ENCODE measurements at places on chromosomes 5 and 9.

- no peak for DNase-seq
Measured at GRCh38 chr9:9631284-9631683, 981.5 kb downstream of the PTPRD start.

DNA sequence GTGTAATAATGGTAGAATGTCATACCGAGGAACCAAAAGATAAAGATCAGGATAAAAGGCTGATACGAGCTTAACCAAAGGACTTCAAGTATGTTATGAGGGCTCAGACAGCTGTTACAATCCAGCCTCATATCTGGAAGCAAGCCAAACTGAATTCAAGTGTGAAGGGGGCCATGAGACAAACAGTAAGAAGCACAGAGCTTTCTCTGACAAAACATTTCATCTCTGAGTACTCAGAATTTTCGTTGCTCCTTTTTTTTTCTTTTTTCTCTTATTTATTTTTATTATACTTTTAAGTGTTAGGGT lies 52.9 kb upstream of the CD180 start:
- no peak for DNase-seq

- no peak for DNase-seq
Measured at GRCh38 chr9:89670114-89670513, 65.3 kb downstream of the GADD45G start.

- DNase-seq: no peak
Measured at GRCh38 chr9:38671748-38672147, 48.2 kb downstream of the FAM240B start.

DNA sequence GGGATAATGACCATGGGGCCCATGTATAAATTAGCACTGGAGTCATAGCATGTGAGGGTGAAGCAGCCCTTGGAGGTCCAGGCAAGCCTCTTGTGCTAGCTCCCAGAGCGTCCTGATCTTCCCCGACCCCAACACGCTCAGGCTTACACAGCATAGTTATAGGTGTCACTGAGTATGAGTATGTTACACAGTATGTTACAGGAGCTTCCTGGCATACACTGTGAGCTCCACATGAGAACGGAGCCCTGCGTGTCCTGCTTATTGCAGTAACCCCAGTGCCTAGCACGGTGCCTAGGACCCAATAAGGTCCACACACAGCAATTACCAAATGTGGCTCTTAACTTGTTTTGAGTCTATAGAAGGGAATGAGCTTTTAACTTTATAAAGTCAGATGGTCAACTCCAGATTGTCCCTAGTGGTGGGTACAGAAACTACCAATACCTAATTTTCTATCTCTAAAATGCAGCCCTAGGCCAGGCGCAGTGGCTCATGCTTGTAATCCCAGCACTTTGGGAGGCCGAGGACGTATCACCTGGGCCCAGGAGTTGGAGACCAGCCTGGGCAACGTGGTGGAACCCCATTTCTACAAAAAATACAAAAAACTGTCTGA lies 64.1 kb downstream of the PLAC8L1 start:
- DNase-seq: no peak

DNA sequence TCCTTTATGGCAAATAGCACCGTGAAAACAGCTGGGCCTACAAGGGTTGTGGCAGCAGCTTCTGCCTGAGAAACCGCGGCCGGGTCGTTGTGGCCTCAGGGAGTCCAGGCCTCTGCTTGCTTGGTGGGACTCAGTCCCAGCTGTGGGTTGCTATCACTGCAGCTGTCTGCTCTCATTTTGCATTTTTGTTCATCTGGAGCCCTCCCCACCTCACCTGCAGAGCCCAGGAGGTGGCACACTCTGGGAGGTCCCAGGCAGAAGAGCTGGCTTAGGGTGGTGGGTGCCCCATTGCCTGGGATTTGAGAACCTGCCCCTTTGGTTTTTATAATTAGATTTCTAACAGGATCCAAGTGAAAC lies 138.4 kb downstream of the GADD45G start:
- no peak for DNase-seq

GRCh38 chr5:150613991-150614660 lies 26.3 kb upstream of the SYNPO start:
- no peak for DNase-seq

- DNase-seq: no peak
Measured at GRCh38 chr5:35540002-35540401, 77.7 kb upstream of the SPEF2 start.

GRCh38 chr5:89435347-89435746 lies 552.4 kb upstream of the MEF2C start:
- DNase-seq: no peak

DNA sequence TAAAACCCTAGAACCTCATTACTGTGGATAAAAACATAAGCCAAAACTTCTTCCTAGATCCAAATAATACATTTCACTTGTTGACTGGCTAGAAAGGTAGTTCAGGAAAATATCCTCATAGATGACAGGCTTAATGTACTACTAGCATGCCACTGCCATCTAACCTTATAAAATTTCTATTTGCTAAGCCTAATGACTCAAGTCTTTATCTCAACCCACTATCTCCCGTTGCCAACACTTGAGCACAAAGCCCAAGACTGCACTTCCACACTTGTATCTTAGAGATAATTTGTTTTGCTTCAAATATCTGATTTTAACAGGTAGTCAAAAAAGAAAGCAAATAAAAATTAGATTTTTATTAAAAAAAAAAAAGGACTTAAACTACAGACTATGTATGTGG lies 42.7 kb downstream of the FBXL17 start:
- DNase-seq: no peak

- DNase-seq: no peak
Measured at GRCh38 chr5:34500236-34500847, 155.8 kb upstream of the RAI14 start.

DNA sequence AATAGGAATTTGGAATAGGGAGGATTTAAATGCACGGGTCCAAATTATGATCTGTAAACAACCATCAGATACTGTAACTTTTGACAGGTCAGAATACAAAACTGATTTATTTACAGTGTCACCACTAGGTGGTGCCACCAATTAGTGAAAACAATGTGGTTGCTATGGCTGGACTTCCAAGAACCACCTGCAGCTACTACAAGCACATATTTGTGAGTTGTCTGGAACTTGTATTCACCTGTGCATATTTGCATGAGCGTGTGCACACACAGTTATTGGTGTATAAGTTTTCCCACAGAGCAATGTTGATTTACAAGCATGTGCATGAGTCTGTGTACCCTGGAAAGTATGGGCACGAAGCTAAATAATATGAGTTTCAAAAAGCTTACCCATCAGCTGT lies 3.0 kb upstream of the HRCT1 start:
- peak; percentile 18 for DNase-seq

- DNase-seq: no peak
Measured at GRCh38 chr5:89855417-89855816, 554.1 kb downstream of the CETN3 start.

GRCh38 chr5:78243639-78244038 lies 50.9 kb downstream of the AP3B1 start:
- DNase-seq: no peak

GRCh38 chr5:135203593-135204036 lies 169.6 kb upstream of the PITX1 start:
- no peak for DNase-seq

GRCh38 chr5:5782402-5782801 lies 359.9 kb downstream of the ICE1 start:
- no peak for DNase-seq

GRCh38 chr5:60856066-60856465 lies 12.0 kb upstream of the ELOVL7 start:
- DNase-seq: no peak

GRCh38 chr5:589588-589987 lies 22.6 kb upstream of the CEP72 start:
- no peak for DNase-seq

DNA sequence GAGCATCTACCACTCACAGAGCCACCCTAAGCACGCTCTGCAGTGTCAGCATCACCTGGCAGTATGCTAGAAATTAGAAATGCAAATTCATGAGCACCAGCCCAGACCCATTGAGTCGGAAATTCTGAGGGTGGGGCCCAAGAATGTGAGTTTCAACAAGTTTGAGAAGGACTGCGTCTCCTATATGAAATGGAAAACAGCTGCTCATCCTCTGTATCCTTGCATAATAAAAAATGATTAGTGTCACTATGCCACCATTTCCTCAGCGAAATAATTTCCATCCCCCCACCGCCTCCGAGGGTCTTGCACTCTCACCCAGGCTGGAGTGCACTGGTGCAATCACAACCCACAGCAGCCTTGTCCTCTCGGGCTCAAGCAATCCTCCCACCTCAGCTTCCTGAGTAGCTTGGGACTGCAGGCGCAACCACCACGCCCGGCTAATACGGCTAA lies 1.3 kb upstream of the IQGAP2 start:
- no peak for DNase-seq

GRCh38 chr9:124020520-124021384 lies 9.2 kb downstream of the LHX2 start:
- DNase-seq: no peak

- no peak for DNase-seq
Measured at GRCh38 chr9:86764221-86764624, 183.1 kb downstream of the GAS1 start.

DNA sequence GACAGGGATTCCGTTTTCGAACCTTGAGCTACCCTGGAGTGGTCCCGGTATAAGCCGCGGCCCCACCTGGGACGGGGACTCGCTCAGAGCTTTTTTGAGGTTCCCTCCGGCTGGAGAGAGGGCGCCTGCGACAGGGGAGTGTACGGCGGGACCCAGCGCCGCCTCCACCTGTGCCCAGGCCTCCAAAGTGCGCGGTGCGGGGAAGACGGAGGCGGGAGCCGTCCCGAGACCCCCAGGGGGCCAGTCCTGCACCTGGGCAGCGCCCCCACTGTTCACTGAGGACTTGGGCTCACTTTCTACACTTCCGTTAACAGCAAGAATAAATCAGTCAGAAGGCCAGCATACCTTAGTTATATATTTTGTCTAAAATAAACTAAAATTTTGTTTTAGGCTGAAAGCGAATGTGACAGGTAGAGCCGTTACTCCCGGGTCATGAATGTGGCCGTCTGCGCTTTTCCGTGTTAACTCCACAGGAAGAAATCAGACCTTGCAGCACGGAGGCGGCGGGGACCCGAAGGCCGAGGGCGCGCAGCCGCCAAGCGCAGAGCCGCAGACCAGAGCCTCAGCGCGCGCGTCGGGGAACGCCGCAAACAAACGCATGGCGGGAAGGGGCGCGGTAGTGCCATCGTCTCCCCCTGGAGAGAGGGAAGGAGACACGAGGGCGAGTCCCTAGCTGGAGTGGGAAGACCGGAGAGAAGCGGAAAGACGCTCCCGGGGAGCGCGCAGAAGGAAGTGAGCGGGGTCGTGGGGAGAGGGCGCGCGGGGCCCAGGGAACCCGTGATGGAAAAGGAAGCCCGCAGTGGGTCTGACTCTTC lies 14.1 kb downstream of the TRIM7 start:
- DNase-seq: no peak

GRCh38 chr9:109314011-109314531 lies 6.8 kb downstream of the EPB41L4B start:
- no peak for DNase-seq

Measured in NCI-H2081 treated with DMSO at 0.1 percent for 48 hours (cell line).